ENCODE measurements at places on chromosomes 7 and 10.

- no peak for DNase-seq
Observed at GRCh38 chr7:132419542-132419941, 156.7 kb downstream of the PLXNA4 start.

- DNase-seq: no peak
Observed at GRCh38 chr7:127598318-127598717, 4.8 kb downstream of the FSCN3 start.

DNA sequence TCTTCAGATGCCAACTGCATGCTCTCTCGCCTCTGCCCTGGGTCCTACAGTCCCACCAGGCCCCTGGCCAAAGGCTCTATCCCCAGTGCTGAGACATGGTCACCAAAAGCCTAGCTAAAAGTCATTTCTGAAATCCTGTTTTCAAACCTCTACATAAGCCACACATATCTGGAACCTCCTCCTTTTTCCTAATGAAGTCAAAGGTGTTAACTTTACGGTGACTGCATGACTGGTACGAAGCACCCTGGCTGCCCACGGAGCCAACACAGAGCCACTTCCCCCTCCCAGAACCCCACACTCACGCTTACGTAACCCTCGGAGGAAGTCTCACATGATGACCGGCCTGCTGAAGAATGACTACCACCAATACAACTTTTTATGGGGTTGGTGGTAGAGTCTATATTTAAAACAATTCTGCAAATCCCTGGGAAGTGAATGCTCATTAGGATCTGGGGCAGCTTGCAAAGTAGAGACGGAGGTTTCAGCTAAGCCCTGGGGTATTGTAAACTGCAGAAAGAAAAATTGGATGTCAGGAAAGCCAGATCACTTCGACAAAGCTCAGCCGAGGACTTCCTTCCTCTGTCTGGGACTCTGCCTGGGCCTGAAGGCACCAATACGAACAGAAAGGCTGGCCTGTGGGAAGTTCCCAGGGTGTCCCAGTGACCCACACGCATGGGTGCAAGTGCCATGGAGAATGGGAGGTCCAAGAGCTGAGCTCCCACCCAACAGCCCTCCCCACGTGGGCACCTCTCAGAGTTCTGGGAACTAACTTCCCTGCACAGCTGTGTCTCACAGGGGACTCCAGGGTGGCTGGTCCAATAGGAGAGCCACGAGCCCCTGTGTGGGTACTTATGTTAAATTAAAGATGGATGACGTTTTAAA, 50.7 kb downstream of the PDGFA start:
- DNase-seq: no peak

DNA sequence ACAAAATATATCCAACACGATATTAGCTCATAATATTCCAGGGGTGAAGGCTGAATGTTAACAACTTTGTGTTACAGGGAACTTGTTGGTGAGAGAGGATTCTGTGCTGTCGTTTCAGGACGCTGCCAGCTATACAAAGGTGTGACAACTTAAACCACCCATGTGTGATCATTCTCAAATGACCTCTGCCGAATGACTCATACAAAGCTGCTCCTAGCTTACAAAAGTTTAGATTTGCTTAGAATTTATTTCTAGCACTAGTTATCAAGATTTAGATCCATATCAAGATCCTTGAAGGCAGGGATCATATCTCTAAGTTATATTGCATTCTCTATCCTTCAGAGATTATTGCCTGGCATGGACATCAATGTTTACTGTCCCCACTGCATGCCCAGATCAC, 65.3 kb downstream of the COBL start:
- no peak for DNase-seq

GRCh38 chr7:115851291-115851690, 179.3 kb downstream of the TFEC start:
- DNase-seq: no peak

- no peak for DNase-seq
Observed at GRCh38 chr10:75513292-75513885, 82.0 kb downstream of the LRMDA start.
